ENCODE measurements at places on chromosomes 2 and 18.

- no peak for DNase-seq
Measured at GRCh38 chr2:75586971-75587370, 26.2 kb upstream of the EVA1A start.

- no peak for DNase-seq
Measured at GRCh38 chr2:18276583-18277075, 283.8 kb downstream of the RDH14 start.

DNA sequence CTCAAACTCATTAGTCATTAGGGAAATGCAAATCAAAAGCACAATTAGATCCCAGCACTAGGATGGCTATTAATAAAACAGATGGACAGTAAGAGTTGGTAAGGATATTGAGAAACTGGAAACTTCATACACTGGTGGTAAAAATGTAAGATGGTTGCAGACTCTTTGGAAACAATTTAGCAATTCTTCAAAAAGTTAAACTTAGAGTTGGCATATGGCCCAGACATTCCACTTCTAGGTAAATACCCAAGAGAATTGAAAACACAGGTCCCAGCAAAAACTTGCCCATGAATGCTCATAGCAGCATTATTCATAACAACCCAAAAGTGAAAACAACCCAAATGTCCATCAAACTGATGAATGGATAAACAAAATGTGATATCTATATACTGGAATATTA, 84.9 kb upstream of the ZFP36L2 start:
- DNase-seq: no peak

- no peak for DNase-seq
Measured at GRCh38 chr18:76974386-76974785, 152.0 kb downstream of the ZNF236 start.

DNA sequence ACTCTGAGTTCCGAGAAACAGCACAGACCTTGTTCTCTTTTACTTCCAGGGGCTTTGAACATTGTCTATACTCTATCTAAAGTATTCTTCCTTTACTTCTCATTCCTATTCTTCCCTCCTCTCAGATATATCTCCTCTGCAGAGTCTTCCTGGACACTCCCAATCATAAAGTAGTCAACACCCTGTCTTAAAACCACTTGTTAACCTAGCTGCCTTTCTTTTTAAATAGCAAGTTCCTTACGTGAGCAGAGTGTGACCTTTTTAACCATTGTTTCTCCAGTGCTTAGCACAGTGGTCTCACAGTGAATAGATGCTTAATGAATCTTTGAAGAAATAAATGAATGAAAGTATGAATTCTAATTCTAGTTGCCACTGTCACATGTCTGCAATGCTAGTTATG, 47.4 kb downstream of the PTRHD1 start:
- no peak for DNase-seq

DNA sequence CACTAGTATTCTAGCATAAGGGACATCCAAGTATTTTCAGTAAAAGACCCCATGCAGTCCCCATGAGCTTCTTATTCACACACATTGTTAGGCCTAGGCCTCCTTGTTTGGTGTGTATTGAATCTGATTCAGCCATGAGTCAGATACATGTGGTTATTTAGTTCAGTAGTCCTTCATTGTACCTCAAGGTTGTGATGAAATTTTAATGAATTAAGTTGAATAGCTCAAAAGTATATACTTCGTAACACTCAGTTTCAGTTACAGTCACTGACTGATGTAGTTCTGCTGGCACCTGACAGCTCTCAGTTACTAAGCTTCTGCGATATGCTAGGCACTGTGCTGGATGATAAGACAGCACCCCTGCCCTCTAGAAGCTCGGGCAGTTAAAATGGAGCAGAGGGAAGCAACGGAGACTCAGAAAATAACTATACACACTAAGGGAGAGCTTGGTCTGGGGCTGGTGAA, 86.4 kb downstream of the XRCC5 start:
- no peak for DNase-seq

- DNase-seq: no peak
Measured at GRCh38 chr2:84276590-84277255, 182.4 kb downstream of the SUCLG1 start.

DNA sequence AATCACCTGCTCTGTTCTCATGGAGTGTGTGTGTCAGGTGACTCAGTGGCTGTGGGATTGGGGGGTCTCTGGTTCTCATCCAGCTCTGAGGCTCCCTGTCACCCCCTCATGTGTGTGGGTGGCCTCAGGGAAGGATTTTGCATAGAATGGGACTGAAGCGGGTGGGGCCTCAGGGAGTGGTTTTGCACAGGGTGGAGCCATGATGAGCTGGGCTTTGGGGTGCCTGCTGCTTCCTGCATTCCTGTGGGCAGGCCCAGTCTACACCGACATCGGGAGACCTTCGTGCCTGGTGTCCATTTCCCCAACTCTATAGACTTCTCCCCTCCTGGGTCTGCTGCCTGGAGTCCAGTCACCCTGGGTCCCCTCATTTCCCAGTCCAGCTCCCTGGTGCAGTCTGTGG, 59.7 kb downstream of the VAPA start:
- no peak for DNase-seq

DNA sequence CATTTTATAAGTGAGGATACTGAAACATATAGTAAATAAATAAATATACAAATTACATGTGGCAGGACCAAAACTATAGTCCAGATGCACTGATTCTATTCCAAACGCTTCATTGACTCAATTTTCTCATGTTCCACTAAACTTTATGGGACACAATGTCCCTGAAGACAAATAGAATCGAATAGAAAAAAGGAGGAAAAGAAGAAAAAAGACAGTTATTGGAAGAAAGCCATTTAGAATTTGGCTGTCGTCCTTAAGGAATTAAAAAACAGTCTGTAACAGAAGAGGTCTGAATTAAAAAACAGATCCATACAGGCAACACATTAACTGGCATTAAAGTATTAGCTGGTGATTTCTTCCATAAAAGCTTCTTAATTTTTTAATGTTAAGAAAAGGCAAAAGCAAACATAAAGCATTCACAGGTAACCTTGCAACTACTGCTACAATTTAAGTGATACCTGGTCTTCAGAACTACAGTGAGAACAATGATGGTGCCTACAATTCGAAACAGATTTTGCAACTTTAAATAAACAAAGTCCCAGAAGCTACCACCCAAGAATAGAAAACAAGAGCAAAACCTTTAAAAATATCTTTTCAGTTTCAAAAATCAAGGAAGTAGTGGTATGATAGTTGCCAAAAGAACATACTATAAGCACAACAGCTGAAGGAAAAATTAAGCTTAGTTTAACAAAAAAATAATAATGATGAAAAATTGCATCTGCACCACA, 17.4 kb upstream of the CHAC2 start:
- DNase-seq: no peak

- no peak for DNase-seq
Measured at GRCh38 chr2:133483181-133483580, 85.1 kb downstream of the NCKAP5 start.

DNA sequence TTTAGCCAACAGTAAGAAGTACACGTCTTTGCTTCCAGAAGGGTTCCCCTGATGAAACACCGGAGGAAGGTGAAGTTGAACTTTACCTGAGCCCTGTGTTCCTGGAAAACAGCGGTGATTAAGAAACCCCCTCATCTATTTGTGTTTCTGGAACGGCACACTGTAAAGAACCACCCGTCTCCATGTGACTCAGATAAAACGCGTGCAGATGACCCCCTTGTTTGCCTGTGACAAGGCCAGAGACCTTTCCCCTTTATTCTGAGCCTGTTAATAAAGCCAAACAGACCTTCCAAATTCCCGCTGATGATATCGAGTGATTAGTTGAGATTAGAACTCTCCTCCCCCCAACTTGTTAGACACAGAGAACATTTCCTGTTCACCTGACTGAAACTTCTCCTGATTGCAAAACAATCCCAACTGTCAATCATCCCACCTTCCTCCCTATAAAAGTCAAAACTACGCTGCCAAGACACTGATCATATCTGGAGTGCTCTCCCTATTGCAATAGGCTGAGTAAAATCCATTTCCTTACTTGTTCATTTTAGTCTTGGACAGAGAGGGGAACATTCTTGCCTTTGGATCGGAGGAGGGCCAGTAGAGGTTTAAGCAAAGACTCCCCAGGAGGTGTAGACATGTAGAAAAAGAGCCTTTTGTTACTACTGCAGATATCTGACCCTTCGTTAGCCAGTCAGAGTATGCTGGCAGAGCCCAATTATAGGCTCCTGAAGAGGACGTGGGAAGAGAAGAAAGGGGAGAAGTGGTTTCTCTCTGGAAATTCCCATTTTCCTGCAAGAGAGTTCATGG, 914 bp upstream of the IWS1 start:
- no peak for DNase-seq

GRCh38 chr2:134258684-134259388, 5.0 kb downstream of the MGAT5 start:
- peak; percentile 63 for DNase-seq

GRCh38 chr2:100619951-100620350, 57.2 kb downstream of the PDCL3 start:
- no peak for DNase-seq

- no peak for DNase-seq
Measured at GRCh38 chr2:61356958-61357350, 113.9 kb downstream of the USP34 start.

DNA sequence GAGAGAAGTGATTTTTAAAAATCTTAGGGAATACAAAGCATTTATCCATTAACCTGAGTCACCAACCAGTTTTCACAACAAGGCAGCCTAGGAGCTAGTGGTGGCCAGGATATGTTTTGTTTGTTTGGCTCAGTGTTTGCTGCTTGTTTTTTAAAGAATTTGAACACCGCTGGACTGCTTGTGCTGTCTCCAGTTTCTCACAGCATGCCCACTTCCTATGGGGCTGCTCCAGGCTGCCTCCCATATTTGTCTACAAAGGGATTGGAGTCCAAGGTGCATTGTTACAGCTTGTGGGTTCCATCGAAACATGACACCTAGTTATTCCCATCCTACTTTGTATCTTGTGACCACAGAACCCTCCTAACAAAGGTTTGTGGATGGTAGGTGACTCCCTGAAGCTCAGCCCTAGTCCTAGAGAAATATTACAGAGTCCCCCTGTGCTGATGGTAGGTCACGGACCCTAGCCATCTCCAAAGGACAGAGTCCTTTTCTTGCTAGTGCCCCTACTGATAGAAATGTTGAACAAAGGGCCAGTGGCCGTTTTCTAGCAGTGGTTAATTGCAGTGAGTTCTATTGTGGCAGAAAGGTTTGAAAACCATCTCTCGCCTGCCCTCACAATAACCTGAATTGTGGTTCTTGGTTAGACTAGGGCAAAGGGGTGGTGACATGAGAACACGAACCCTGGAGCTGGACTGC, 23.2 kb downstream of the GPR39 start:
- no peak for DNase-seq

- DNase-seq: no peak
Measured at GRCh38 chr2:28527196-28527595, 31.3 kb downstream of the PLB1 start.

DNA sequence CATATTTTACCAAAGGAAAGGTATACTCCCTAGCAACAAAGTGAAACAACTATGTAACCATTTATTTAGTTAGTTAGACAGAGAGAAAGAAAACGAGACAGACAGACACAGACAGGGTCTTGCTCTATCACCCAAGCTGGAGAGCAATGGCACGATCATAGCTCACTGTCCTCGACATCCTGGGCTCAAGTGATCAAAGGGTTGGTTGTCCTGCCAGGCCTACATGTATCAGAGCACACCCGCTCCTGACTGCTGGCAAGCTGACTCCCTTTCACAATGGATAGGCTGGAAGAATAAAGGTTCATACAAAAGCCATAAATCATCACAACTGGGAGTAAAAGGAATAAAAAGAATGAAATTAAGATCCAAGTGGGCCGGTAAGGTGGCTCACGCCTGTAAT, 53.5 kb downstream of the ATL2 start:
- no peak for DNase-seq

DNA sequence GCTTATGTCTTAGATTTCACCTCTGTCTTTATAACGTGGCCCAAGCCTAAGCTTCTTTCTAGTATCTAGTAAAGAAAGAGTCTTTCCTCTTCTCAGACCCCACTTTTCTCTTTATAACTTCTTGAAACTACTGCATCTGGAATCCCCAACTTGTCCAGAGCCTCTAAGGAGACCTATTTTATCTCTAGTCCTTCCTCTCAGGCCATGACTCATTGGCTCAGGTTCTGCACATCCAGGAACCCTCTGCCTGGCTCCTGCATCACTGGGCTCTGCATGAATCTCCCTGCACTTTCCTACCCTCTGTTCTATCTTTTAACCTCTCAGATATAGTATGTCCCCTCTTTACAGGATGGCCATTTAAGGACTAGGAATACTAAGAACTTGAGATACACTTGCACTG, 124.7 kb downstream of the DNAH6 start:
- DNase-seq: no peak

GRCh38 chr18:38571651-38572050, 1006.1 kb upstream of the CELF4 start:
- no peak for DNase-seq

DNA sequence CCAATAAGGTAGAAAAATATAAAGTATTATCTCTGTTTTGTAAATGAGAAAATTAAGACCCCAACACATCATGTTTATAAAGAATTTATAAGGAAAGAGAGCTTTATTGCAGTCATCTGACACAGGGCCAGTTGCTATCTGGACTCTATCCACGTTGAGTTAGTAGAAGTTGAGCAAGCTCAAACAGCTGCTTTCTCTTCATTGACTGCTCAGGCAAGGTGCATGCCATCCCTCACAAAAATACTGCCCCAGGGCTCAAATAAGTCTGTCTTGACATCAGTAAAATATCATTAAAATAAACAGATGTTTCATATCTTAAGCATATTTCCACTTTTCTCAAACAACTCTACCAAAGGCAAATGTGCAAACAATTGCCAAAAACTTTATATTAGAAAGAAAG, 14.8 kb downstream of the COL5A2 start:
- no peak for DNase-seq

- no peak for DNase-seq
Measured at GRCh38 chr2:12060886-12061285, 314.5 kb downstream of the LPIN1 start.

- DNase-seq: no peak
Measured at GRCh38 chr2:241036964-241037421, 38.6 kb downstream of the SNED1 start.

- DNase-seq: no peak
Measured at GRCh38 chr2:85922199-85922598, 33.4 kb upstream of the ST3GAL5 start.

- DNase-seq: no peak
Measured at GRCh38 chr2:228615496-228615895, 434.0 kb upstream of the SPHKAP start.

DNA sequence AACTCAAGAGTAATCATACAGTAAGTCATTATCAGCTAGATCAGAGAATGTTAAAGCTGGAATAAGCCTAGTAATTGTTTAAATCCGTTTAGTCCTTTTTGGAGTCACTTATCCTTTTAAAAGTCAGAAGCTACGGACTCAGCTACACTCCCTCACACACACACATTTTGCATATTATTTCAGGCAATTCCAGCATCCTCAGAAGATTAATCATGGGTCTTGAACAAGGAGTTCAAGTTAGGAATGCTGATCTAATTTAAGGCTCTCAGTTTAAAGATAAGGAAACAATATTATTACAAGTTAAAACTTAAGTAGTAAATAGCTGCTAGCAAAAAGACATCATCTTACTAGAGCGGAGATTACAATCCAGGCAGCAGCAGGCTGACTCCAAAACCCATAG, 74.3 kb downstream of the GTF3C3 start:
- DNase-seq: no peak

- DNase-seq: no peak
Measured at GRCh38 chr2:126227250-126227649, 428.7 kb upstream of the GYPC start.
